Activated CD8-positive, alpha-beta memory T cell treated with anti-CD3 and anti-CD28 coated beads for 1 hour (primary cell): ENCODE measurements at places on chromosomes 6 and 20.

- DNase-seq = no peak
Measured at GRCh38 chr20:36881888-36882287, 6.0 kb downstream of the TLDC2 start.

DNA sequence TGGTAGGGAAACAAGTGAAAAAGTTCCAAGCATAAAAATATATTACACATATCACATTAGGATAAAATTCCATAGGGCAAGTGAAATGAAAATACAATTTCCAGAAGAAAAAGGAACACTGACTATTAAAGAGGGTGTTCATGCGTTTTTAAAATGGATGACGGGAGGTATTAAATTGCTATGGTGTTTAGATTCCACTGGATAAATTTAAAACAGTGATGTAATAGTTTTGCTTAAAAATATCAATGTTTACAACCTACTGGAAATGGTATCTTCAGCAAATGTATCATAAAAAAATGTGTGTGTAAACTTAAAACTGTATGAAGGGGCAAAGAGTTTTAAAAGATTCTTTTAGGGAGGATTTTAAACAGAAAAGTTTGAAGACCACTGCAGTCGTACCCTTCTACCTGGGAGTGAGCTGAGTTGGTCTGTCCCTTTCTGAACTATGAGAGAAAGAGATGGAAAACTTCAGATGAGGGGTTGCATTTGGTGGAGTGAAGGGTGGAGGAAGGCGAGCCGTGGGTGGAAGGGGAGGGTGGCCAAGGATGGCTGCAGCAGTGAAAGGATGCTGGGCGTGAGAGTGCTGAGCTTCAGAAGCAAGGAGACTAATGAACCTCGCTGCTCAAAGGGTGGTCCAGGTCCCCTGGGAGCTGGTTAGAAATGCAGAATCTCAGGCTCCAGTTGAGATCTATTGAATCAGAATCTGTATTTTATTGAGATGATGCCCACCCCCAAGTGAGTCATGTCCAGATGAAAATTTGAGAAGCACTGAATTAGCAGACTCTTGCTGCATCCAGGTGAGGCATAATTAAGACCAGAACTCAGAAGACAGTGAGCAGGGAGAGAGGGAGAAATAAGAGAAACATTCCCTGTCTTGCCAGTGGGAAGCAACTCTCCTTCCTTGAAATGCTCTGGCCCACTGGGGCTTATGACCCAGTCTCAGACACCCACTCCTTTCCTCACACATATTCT lies 54.5 kb upstream of the MRPS10 start:
- DNase-seq = no peak

GRCh38 chr6:42428326-42429041 lies 23.2 kb downstream of the TRERF1 start:
- DNase-seq = no peak

- no peak for DNase-seq
Measured at GRCh38 chr6:82988930-82989351, 76.7 kb downstream of the UBE3D start.

DNA sequence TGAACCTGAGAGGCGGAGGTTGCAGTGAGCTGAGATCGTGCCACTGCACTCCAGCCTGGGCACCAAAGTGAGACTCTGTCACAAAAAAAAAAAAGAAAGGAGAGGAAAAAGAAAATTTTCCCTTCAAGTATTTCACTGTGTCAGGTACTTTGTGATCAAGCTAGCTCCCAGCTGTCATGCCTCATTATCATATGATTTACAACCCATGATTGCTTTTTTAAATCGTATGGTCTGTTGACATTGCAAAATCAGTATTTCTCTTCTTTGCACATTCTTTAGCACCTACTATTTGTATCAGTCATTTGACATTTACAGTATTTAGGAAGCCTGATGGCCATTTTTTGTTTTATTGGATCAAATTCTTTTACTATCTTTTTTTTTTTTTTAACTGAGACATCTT lies 22.4 kb downstream of the SASH1 start:
- no peak for DNase-seq

DNA sequence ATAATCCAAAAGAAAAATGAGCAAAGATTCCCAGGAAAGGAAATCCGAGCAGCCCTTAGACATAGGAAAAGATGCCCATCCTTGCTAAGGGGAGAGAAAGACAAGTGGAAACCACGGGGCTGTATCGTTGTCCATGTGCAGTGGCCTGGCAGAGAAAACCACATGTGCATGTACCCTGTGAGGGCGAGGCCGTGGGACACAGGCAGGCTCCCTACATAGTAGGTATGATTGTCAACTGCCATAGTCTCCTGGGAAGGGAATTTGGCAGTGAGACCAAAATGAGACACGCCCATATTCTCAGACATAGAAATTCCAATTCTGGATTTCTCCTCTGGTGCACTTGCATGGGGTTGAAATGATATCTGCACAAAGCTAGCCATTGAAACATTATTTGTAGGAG lies 169.7 kb upstream of the SALL4 start:
- no peak for DNase-seq

- peak; percentile 26 for DNase-seq
Measured at GRCh38 chr20:52191916-52192718, 538 bp upstream of the ZFP64 start.

- DNase-seq = no peak
Measured at GRCh38 chr6:26576407-26576843, 20.3 kb upstream of the ABT1 start.

DNA sequence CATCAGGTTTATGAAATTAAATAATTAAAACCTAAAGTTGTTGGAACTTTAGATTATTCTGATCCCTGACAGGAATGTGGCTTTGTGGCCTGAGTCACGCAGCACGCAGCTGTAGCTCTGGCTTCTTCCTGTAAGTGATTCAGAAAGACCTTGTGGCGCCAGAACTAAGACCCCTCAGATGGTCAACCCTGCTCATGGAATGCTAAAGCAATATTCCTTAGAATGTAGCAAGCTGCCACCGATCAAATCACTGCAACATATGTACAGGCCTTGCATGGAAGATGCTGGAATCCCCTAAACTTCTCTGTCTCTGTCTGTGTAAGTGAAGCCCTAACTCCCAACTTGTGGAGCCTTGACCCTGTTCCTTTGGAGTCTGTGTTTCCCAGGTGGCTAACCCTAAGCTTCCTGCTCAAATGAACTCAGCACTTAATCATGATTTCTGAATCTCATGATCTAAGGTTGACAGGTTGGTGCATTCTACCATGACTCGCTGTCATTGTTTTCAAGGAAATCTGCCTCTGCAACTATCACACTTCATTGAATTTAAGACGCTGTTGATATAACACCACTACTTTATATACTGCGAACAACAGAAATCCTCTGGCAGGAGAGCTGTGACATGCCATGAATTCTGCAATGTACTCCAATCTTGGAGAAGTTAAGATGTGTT lies 111.2 kb upstream of the CST7 start:
- no peak for DNase-seq

DNA sequence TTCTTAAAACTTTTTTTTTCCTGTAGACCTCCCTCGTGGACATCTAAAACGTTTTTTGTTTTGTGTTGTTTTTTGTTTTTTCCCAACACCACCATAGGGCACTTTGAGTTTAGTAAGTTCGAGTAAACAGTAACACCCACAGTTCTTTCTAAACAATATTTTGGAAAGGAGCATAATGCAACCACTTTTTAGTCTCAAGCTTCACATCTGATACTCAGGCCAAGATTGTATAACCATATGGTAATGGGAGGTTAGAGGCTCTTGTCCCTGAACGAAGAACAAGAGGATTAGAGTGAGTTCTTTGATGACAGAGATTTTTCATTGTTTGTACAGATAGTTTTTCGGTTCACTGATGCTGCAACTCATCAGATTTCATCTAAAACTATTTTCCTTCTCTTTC lies 144.6 kb downstream of the MTHFD1L start:
- DNase-seq = no peak

- no peak for DNase-seq
Measured at GRCh38 chr6:79954849-79955248, 7.5 kb upstream of the ELOVL4 start.

- DNase-seq = no peak
Measured at GRCh38 chr6:170461556-170462365, 91.3 kb downstream of the PSMB1 start.

- no peak for DNase-seq
Measured at GRCh38 chr6:90989763-90990162, 402.9 kb upstream of the MAP3K7 start.

DNA sequence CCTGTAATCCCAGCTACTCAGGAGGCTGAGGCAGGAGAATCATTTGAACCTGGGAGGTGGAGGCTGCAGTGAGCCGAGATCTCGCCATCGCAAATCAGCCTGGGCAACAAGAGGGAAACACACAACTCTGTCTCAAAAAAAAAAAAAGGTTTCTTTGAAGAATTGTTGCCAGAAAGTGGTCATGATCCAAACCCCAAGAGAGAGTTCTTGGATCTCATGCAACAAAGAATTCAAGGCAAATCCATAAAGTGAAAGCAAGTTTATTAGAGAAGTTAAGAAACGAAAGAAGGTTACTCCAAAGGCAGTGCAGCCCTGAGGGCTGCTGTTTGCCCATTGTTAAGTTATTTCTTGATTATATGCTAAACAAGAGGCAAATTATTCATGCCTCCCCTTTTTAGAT lies 14.5 kb upstream of the KIFC1 start:
- no peak for DNase-seq

GRCh38 chr6:143700684-143701348 lies 23.1 kb downstream of the PHACTR2 start:
- DNase-seq = no peak

GRCh38 chr6:122276637-122277036 lies 122.8 kb upstream of the HSF2 start:
- no peak for DNase-seq

- peak; percentile 21 for DNase-seq
Measured at GRCh38 chr6:111482188-111482958, 645 bp downstream of the REV3L start.

DNA sequence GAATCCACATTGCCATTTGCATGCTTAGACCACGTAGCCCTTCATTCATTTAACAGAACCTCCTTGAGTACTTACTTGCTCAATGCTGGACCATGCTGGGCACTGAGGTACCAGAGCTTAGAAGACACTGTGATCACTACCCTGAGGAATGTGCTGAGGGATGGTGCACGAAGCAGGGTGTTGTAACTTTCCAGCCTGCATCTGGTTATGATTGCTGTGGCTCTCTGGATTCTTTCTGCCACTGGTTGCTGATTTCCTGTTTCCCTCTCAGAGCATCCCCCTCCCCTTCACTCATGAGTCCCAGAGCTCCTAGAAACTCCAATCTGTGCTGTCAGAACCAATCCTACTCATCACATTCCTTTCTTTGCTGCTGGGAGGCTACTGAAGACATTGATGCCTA lies 537.4 kb downstream of the PTPRT start:
- DNase-seq = no peak

DNA sequence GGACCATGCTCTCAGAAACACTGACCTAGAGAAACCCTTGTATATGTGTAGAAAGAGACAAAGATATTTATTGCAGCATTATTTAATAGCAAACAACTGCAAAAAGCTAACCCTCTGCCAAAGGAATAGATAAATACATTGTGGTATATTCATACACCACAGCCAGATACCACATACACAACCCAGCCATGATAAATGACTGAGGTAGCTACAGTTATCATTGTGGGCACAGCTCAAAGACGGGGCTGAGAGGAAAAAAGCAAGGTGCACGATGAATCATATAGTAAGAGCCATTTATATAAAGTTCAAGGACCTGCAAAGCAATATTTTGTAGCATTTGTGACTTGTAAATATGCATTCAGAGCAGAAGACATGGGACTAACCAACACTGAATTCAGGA lies 30.8 kb downstream of the RSPO4 start:
- no peak for DNase-seq

DNA sequence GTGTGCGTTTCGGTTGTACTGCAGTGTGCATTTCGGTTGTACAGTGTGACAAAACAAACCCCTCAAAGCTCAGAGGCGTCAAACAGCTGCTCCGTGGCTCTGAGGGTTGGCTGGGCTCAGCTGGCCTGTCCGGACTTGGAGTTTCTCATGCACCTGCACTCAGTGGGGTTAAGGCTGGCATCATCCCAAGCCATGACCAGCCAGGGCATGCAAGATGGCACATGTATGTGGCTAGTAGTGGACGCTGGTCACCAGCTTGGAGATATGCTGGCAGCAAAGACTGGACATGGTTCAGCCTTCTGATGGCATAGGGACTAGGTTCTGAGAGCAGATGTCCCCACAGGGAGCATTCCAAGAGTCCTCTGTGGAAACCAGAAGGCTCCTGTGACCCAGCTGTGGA lies 187.2 kb downstream of the CDH4 start:
- no peak for DNase-seq

GRCh38 chr20:46154305-46154704 lies 36.2 kb downstream of the CD40 start:
- no peak for DNase-seq

DNA sequence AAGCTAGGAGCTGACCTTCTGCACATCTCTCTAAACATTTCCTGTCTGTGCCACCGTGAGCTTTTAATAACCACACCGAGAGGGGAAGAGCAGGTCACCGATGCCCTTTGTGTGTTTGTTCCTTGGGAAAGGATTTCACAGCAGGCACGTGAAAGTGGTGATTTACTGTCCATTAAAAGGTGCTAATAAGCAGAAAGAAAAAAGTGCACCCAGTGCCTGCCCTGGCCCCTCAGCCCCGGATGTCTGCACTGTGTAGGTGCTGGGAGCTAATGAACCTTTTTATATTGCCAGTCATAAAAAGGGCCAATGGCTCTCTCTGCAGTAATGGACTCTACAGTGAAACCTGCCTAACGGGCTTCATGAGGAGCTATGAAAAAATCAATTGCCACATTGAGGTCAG lies 312.6 kb downstream of the C6orf118 start:
- no peak for DNase-seq
